ENCODE measurements at places on chromosomes 12 and 14. TPM values are rescaled to one million over a fixed set of nuclear protein-coding genes. Genes with fewer than 3 reads are reported as not detected.

TAS2R42 gene
- total RNA-seq = not detected

CHGA gene
- total RNA-seq = not detected

INSM2 gene
- total RNA-seq = not detected

RASSF9 gene
- 5.0 TPM for total RNA-seq

CMA1 gene
- not detected for total RNA-seq

STYK1 gene
- 1.0 TPM for total RNA-seq

KRT75 gene
- not detected for total RNA-seq

ABCC9 gene
- total RNA-seq = 1.00 TPM

KRT79 gene
- total RNA-seq = not detected

Data from mesothelial cell of epicardium (in vitro differentiated cells).